ENCODE measurements at places on chromosomes 7 and 10.

- DNase-seq, result no peak
Measured at GRCh38 chr10:123906296-123906695, 14.7 kb upstream of the CPXM2 start.

DNA sequence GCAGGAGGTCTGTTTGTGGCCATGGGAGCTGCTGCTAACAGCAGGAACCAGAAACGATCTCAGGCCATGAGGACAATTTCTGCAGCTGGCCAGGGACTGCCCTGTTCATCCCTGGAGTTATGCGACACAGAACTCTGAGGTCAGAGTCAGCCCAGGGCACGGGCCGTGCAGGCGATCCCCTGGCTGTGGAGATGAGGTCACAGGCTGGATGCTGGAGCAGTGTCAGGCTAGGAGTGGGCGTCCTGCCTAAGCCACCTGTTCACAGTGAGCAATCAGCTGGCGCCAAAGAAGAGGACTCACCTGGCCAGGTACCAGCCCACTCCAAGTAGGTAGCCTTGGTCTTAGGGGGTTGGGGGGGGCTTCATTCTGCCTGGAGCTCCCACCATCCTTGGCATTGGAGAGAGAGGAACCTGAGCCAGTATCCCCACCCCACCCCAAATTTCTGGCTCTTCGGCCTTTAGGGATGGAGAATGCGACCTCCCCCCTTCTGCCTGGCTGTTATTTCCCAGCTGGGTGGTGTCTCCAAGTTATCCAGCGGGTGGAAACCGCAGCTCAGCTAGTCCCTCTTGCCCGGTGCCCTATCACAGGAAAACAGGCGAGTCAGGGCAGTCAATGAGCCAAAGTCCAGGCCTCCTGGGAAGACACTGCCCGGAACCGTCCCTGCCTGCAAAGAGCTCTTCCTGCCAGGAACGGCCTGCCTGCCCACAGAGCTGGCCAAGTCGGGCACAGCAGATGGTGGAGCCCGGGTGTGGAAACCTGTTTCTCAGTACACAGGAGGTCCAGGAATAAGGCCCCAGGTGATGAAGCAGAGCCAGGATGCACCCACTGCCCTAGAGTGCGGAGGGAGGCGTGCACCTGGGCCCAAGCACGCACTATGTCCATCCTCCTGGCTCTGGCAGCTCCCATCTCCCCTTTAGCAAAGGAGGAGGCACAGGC, 1.8 kb upstream of the TTYH3 start:
- no peak for DNase-seq

DNA sequence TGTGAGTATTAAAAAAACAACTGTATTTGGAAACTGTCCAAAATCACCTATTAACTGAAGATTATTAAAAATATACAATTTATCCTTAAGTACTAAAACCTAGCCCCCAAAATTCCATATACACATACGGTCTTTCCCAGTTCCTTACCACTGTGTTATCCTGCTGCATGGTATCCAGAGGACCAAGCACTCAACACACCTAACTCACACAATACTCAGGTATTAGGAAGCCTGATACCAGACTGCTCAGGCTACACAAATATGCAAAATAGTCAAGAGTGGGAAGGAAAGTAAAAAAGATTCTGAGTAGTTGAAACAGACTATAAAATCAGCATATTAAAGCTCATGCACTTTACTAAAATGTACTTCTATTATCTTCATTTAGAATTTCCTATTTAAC, 67.2 kb downstream of the EPC1 start:
- DNase-seq, result no peak

DNA sequence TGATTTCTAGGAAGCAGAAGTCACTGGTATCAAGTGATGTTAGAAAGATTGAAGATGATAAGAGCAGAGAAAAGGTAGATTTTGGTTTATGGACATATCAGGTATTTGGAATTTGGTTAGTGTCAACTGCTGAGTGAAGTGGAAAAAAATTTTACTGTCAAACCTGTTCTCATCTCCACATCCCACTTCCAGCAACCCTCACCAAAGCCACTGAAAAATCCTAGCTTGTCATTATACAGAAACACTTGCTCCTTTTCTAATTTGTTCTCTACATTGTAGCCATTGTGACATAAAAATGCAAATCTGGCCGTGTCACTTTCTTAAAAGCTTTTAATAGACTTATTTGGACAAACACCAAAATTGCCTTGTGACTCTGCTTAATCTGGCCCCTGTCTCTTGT, 54.0 kb downstream of the TRIM24 start:
- no peak for DNase-seq

Measured in NCI-H1092 (cell line).